Fibroblast of pulmonary artery (primary cell): ENCODE measurements at places on chromosomes 2 and 18.
A peak's percentile ranks its signal among the peaks of the same experiment; 100 is the strongest.

- DNase-seq, result no peak
Measured at GRCh38 chr2:28360058-28360717, 32.5 kb upstream of the FOSL2 start.

- no peak for DNase-seq
Measured at GRCh38 chr18:79278896-79279295, 116.8 kb upstream of the NFATC1 start.

- DNase-seq, result peak; percentile 83
Measured at GRCh38 chr2:43455731-43456642, 139.9 kb downstream of the THADA start.

- DNase-seq, result no peak
Measured at GRCh38 chr2:27304488-27305240, 3.6 kb downstream of the UCN start.

GRCh38 chr2:7857904-7858303 is 824.0 kb upstream of the ID2 start:
- no peak for DNase-seq

- no peak for DNase-seq
Measured at GRCh38 chr2:197360744-197361156, 50.2 kb upstream of the ANKRD44 start.

GRCh38 chr2:39530411-39530866 is 93.4 kb upstream of the MAP4K3 start:
- peak; percentile 79 for DNase-seq

GRCh38 chr2:62577994-62578781 is 72.2 kb upstream of the TMEM17 start:
- DNase-seq, result peak; percentile 77

DNA sequence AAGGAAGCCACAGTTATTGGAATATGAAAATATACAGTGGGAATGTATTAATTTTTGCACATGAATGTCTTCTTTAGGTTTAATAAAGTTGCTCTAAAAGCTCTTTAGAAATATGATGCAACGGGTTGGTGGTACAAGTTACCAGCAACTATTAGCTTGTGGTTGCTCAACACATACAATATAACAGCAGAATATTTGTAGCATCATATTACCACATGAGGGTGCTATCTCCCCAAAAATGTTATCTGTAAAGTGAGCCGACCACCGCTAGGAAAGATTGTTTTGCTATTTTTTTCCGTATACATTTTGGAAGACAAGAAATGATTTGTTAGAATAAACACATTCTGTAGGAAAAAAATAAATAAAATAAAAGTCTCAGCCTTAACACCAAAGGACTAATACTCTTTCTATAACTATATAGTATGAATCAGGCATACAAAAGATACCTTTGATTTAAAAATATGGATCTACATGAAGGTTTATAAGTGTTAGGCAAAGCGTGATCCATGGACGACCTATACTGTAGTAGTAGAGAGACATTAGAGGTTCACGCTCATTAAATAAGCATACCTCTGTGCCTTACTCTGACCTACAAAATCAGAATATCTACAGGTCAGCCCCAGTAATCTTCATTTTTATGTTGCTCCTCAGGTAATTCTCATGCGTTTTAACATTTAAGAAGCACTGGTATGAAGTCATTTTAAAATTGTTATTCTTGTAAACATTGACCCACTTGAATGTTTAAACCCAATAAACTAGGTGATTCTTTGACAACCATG is 1110.6 kb upstream of the ACVR2A start:
- peak; percentile 87 for DNase-seq

GRCh38 chr2:161177969-161178368 is 17.7 kb downstream of the TANK start:
- no peak for DNase-seq

GRCh38 chr2:157404363-157404762 is 39.5 kb downstream of the CYTIP start:
- no peak for DNase-seq

DNA sequence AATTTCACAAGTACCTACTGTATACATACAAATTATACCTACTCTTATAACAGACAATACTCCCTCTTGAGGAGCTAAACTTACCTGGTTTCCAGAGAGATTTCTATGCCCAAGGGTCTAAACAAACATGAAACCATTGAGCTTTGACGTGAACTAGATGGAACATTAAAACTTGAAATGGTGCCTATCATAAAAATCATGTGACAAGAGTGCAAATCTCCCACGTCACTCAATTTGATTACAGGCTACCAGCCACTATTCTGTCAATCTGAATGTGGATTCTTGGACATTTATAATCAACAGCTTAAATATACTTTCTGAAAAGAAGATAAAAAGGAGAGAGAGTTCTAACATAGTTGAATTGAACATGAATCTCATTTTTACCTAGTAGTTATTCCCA is 297.1 kb upstream of the SESTD1 start:
- no peak for DNase-seq

GRCh38 chr2:46929612-46930011 is 14.0 kb upstream of the MCFD2 start:
- no peak for DNase-seq

GRCh38 chr2:165549619-165550018 is 80.1 kb downstream of the CSRNP3 start:
- no peak for DNase-seq

DNA sequence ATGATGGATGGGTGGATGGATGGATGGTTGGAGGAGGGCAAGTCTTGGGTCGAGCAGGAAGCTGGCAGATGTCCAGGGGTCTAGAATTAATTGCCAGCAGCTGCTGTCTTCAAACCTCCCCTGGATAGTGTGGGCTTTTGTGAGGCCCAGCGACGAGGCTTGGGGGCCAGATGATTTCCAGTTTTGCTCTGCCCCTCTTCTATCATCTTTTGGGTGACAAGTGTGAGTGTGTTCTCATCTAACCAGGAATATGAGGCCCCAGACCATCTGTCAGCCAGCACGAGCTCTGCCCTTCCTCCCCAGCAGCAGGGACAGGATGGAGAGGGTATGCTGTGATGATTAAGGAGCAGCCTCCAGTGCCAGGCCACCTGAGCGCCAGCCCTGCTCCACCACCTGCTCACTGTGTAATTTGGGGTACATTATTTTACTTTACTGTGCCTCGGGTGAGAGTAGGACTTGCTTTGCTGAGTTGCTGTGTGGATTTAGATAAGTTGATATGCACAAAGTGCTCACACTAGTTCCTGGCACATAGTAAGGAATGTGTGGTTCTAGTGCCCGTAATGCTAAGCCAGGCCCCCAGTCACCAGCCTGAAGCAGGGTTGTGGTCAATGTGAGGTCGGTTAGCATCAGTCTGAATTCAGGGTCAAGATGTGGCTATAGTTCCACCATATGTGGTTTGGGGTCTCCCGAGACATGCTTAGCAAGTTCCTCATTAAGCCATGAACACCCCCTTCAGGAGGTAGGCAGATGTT is 251.1 kb downstream of the CYP26B1 start:
- no peak for DNase-seq

DNA sequence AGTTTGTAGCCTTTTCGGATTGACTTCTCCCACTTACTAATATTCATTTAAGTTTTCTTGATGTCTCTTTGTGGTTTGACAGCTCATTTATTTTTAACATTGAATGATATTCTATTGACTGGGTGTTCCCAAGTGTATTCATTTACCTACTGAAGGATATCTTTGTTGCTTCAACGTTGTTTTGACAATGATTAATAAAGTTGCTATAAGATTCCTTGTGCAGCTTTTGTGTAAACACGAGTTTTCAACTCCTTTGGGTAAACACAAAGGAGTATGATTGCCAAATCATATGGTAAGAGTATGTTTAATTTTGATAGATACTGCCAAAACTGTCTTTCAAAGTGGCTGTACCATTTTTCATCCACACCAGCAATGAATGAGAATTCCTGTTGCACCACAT is 1200.9 kb downstream of the DSC3 start:
- DNase-seq, result no peak

GRCh38 chr2:121372082-121372481 is 87.1 kb upstream of the TFCP2L1 start:
- DNase-seq, result no peak

DNA sequence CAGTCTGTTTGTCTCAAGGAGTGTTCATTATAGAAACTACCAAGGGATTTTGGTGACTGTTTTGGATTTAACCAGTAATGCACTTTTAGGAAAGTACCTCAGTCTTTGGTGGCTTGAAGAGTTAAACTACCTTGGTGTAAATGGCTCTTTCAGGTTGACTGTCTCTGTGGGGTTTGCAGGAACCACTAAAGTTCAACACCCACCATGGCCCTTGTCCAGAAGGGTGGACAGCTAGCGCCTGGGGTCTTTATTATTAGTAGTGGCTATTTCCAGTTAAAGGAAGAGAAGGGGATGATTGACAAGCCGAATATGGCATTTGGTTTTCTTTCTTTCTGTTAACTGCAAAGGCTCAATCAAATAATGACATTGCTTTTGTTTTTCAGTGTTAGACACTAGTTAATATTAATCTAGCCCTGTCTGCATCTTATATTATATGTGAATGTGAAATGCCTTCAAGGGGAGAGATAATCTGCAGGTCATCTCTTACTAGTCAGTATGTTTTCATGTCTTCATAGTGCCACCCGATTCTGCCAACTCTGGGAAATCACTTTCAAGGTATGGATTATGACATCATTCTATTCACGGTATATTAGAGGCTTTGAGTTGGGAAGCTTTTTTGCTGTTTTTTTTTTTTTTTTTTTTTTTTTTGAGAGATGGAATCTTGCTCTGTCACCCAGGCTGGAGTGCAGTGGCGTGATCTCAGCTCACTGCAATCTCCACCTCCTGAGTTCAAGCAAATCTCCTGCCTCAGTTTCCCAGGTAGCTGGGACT is 56.4 kb downstream of the MAP4K4 start:
- DNase-seq, result no peak

- DNase-seq, result no peak
Measured at GRCh38 chr2:150110548-150110947, 376.9 kb downstream of the RND3 start.

- no peak for DNase-seq
Measured at GRCh38 chr2:205545971-205546816, 136.1 kb upstream of the NRP2 start.

DNA sequence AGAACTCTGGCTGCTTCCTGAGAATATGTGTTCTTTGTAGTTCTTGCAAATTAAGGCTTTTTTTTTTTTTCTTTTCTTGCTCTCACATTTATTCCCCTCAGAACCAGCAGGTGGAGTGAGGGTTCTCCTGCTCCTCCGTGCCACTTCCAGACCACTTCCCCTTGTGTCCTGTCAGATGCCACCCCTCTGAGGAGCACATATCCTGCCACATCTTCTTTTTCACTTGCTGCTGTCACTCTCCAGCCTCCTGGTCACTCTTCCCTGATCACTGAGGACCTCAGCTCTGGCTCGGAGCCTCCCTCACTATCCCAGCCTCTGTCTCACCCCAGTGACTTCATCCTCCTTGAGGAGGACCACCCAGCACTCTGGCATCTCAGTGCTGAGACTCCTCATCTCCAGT is 100.5 kb downstream of the TACR1 start:
- peak; percentile 55 for DNase-seq

DNA sequence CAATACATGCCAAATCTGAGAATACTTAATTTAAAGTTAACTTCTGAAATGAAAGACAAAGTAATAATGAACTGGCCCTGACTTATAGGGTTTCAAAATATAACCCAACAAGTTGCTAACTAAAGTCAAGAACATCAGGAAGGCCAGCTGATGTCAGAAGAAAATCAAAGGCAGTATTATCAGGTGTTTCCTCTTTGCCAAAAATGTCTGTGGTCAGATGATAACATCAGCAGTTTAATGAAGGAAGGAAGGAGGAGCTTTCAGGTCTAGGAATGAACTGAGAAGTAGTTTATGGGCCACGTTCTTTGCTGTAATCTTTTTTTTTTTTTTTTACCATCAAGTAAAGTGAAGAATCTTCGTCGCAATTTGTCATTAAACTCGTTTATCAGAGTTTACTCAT is 40.9 kb downstream of the CDH2 start:
- DNase-seq, result no peak

GRCh38 chr2:207281436-207281835 is 115.7 kb upstream of the KLF7 start:
- no peak for DNase-seq

DNA sequence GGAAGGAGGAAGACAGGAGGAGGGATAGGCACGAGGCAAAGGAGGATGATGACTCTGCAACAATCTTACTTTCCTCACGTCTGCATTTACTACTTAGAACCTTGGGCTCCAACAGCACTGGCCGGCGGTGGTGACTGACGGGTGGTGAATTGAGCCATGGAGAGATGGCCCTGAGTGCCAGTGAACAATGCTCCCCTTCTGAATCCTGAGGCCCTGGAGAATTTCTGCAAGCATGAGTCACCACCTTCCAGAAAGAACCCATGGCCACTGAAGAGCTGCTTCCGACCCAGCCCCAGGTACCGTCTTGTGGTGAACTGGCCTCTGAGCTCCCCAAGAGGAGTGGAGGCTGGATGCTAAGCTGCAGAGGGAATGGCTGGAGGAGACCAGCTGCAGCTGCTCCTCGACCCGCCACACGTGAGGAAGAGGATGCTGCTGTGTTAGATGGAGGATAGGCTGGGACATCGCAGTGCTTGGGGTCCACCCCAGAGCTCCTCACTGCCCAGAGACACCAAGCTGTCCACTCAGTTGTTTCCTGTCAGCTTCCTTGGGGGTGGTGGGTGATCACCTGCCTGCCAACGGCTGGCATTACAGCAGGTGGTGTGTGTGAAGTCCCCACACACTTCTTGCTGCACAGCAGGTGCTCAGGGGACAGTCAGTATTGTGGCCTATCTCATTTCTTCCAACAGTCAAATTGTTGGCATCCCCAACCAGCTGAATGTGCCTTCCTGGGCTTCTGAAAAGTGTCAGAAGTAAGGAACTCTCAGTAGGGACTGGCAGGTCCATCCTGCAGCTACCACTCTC is 186.5 kb upstream of the ID2 start:
- DNase-seq, result no peak

- DNase-seq, result no peak
Measured at GRCh38 chr2:10330700-10331026, 28.0 kb downstream of the HPCAL1 start.

DNA sequence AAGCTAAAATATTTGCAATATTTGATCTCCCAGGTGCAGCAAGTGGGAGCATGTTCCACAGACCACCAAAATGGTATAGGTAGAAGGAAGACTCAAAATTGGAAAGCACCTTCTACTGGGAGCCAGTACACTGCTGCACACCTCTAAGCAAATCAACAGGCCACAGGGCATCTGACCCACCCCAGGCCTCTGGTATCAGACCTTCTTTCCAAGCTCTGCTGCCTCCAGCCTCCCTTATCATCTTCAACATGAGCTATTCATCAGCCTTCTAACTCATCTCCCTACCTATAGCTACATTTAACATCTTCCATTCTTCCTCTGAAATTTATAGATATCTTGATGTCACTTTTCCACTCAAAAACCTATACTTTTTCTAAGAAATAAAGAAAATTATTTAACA is 294.8 kb downstream of the ZEB2 start:
- no peak for DNase-seq

- no peak for DNase-seq
Measured at GRCh38 chr18:26780520-26781325, 84.8 kb downstream of the AQP4 start.

- DNase-seq, result no peak
Measured at GRCh38 chr2:7132753-7133152, 215.5 kb downstream of the RNF144A start.

- peak; percentile 49 for DNase-seq
Measured at GRCh38 chr2:168687314-168687713, 115.1 kb upstream of the NOSTRIN start.
